ENCODE measurements at places on chromosomes 3 and 15. TPM values are rescaled to one million over a fixed set of nuclear protein-coding genes. Genes with fewer than 3 reads are reported as not detected.
A peak's percentile ranks its signal among the peaks of the same experiment; 100 is the strongest.

DNA sequence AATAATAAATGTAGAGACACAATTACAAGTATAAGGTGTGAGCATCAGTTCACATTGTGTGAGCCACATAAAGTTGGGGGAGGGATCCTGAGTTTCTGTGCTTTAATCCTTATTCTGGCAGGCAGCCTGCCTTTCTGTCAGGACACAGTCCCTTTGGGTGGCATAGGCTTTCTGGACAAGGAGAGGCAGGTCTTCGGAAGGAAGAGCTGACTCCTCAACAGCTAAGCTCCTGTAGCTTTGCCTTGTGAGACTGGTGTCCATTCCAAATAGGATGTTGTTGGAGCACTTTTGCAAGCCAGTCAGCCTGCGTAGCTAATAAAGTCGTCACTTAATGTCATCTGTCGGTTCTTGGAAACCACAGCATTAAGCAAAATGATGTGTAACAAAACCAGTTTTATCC is 151.9 kb upstream of the MCTP2 start:
- H3K4me3 ChIP-seq, result no peak overlapping the region
- no peaks in the 10 kb centered on the region for H3K36me3 ChIP-seq
- no peaks in the 10 kb centered on the region for H3K4me1 ChIP-seq
- no peak overlapping the region for H3K27ac ChIP-seq
- H3K27me3 ChIP-seq, result no peaks in the 10 kb centered on the region

GRCh38 chr3:159480046-159480445 is 508.6 kb upstream of the IL12A start:
- H3K4me3 ChIP-seq, result no peak overlapping the region
- no peaks in the 10 kb centered on the region for H3K4me1 ChIP-seq
- H3K27ac ChIP-seq, result no peak overlapping the region
- H3K36me3 ChIP-seq, result no peaks in the 10 kb centered on the region

DNA sequence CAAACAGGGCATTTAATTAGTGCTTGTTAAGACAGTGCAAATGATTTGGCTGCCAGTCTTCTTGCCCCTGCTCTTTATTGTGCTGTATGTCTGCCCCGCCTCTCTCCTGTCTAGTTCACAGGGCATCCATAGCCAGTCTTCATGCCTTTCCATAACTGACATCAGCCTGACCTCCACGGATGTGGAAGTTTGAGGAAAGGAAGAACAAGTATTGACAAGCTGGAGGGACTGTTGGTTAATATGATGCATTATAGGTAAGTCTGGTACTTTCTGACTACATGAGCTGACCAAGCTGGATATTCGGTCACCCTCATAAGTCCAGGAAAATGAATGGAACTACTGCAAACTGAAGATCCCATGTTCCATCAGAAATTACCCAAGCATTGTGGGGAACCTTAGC is 325.9 kb downstream of the TIGIT start:
- no peak for DNase-seq
- H3K4me1 ChIP-seq, result peaks cover 32% of the 10 kb centered on the region
- H3K4me3 ChIP-seq, result no peak overlapping the region
- H3K36me3 ChIP-seq, result no peaks in the 10 kb centered on the region

Gene TMEM212
- total RNA-seq, result not detected

DNA sequence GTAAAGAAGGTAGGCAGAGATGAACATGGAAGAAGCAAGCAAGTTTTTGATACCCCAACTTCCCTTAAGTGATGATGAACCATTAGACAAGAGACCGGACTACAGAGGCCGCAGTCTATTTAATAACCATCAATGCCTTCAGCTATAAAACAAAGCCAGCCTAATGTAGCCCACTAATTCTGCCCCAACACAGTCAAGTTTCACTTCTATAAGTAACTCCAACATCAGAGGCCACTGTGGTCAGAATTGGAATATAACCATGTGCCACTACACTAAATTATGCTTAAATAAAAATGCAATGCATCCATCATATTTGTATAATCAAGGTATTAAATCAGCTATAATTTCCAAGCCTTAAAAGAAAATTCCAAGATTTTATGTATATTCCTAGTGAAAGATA is 234.7 kb downstream of the FOXP1 start:
- H3K36me3 ChIP-seq, result no peaks in the 10 kb centered on the region
- H3K4me3 ChIP-seq, result no peak overlapping the region
- no peak for DNase-seq

DNA sequence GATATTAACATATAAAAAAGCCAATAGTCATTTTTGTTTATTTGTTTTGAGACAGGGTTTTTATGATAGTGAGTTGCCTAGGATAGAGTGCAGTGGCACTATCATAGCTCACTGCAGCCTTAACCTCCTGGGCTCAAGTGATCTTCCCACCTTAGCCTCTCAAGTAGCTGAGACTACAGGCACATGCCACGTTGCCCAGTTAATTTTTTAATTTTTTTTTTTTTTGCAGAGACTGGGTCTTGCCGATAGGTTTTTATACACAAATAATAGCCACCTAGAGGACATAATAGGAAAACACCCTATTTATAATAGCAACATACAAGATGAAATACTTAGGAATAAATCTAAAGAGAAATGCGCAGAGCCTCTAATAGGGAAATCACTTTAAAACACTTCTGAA is 13.3 kb downstream of the EIF3J start:
- H3K27ac ChIP-seq, result no peak overlapping the region
- no peaks in the 10 kb centered on the region for H3K27me3 ChIP-seq
- peaks cover 10% of the 10 kb centered on the region for H3K4me1 ChIP-seq
- H3K4me3 ChIP-seq, result no peak overlapping the region

DNA sequence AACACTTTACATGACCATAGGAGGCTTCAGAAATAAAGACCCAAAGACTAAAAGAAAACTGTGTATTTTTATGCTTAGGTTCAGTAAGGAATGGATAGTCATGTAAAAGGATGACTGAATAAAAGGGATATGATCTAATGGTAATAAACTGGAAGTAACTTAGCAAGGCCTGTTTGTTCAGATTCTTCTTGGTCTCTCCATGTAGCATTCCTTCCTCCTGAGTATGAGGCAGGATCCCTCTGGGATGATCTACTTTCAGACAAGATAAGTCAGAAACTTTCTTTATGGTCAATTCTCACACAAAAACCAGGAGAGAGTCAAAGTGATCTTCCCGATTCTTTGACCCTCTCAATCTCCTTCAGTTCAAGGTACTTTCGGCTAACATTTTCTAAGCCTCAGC is 340.8 kb upstream of the DCBLD2 start:
- no peaks in the 10 kb centered on the region for H3K36me3 ChIP-seq
- no peaks in the 10 kb centered on the region for H3K4me1 ChIP-seq
- H3K27me3 ChIP-seq, result no peaks in the 10 kb centered on the region
- H3K27ac ChIP-seq, result no peak overlapping the region

Gene NTRK3
- total RNA-seq, result 0.56 TPM

- no peak overlapping the region for H3K4me3 ChIP-seq
- H3K36me3 ChIP-seq, result peaks cover 36% of the 10 kb centered on the region
- DNase-seq, result no peak
Measured at GRCh38 chr3:136114421-136114820, 81.7 kb downstream of the MSL2 start.

DNA sequence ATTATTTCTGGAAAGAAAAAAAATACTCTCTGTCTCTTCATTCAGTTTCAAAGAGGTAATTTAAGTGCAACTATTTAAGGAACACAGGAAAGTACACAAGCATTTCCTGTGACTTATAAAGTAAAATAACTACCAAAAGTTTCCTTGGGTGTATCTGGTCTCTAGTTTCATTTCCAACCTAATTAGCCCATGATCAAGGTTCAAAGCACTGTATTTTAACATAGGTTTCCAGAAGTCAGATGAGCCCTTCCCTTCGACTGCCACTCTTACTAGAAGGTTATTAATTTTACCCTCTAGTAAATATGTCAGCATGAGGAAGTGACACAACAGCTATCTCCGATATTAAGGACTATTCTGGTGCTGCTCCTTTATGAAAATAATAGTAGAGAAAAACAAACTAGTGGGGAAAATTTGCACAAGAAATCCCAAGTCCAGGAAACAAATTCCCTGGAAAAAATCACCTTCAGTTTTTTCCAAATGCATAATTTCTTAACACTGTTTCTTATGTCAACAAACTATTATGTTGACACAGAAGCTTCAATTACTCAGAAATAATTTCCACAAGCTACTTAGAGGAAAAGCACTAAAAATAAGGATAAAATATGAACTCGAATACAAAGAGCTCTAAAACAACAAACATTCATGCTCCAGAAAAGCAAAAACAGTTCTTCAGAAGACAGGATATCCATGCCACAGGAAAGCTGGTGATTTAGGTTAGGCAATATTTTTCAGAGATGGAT is 35.3 kb downstream of the CCPG1 start:
- DNase-seq, result no peak
- H3K27me3 ChIP-seq, result no peaks in the 10 kb centered on the region
- H3K4me1 ChIP-seq, result peaks cover 7% of the 10 kb centered on the region
- H3K4me3 ChIP-seq, result no peak overlapping the region
- peaks cover 86% of the 10 kb centered on the region for H3K36me3 ChIP-seq

- no peak overlapping the region for H3K4me3 ChIP-seq
- H3K4me1 ChIP-seq, result peaks cover 55% of the 10 kb centered on the region
- no peak for DNase-seq
- H3K27ac ChIP-seq, result peak overlapping the region; percentile 31
- no peaks in the 10 kb centered on the region for H3K27me3 ChIP-seq
Measured at GRCh38 chr3:186239321-186239720, 122.7 kb downstream of the DGKG start.

Gene SLC9C1
- 1.4 TPM for total RNA-seq

Gene TMEM40
- not detected for total RNA-seq

Gene CLDND1
- 75.1 TPM for total RNA-seq

- H3K4me1 ChIP-seq, result no peaks in the 10 kb centered on the region
- no peak overlapping the region for H3K4me3 ChIP-seq
- H3K27ac ChIP-seq, result no peak overlapping the region
- H3K27me3 ChIP-seq, result no peaks in the 10 kb centered on the region
Measured at GRCh38 chr15:29534378-29534777, 264.8 kb upstream of the NSMCE3 start.

DNA sequence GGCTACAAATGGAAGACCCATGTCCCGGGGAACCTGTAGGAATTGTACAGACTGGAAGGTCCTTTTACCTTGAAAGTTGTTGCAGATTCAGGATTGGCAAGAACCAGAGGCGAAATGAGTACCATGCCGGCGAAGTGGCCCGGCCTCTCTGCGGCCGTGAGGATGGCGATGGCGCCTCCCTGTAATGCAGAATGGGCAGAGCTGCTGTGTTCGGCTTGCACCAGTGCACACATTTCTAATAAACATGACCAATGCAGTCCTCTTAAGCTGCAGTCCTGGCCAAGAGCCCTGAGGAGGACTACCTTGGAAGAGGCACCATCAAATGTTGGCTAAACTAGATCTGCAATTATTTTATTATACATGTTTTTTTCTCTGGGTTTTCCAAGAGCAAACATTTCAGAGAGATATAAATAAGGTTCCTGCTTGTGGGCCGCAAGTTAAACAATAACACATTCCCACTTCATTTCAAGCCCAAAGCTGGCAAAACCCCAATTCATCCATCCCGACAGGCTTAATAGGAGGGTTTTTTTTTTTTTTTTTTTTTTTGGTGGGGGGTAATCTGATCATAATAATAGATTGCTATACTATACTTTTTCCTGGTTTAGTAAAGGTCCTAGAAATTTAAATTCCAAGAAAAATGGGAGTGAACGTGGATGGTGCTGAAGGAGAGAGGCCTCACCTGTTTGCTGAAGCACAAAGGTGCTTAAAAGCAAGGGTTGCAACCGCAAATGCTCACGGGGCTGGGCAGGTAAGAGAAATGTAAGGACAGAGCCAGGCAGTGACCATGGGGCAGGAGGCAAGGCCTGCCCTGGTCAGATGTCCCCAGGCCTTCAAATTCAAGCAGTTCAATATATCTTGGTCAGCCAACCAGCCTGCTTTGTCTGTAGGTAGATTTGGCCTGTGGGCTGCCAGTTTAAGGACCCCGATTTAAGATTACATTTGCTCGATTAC is 48.5 kb downstream of the ABTB1 start:
- H3K27me3 ChIP-seq, result no peaks in the 10 kb centered on the region
- no peak for DNase-seq
- H3K36me3 ChIP-seq, result peaks cover 35% of the 10 kb centered on the region
- H3K4me1 ChIP-seq, result peaks cover 32% of the 10 kb centered on the region
- H3K4me3 ChIP-seq, result no peak overlapping the region

DNA sequence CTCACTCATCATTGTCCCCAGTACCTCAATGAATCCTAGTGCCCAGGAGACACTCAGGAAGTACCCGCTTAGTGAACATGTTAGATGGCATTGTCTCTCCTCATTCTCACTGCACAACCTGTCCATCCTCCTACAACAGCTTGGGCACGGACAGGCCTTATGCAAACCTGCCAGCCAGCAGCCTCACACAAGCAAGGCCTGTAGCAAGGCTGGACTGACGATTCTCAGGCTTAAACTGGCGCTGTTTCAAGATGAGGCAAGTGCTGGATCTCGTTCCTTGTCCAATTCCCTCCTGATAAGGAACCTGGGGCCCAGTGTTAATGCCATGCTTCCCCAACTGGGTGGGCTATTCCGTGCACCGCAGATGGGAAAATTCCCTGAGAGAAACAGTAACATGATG is 59.0 kb downstream of the CDCP1 start:
- no peaks in the 10 kb centered on the region for H3K4me1 ChIP-seq
- peak; percentile 35 for DNase-seq
- H3K27me3 ChIP-seq, result no peaks in the 10 kb centered on the region
- H3K4me3 ChIP-seq, result no peak overlapping the region

- no peak for DNase-seq
- H3K4me3 ChIP-seq, result no peak overlapping the region
- no peaks in the 10 kb centered on the region for H3K36me3 ChIP-seq
Measured at GRCh38 chr3:105807146-105807545, 61.7 kb downstream of the CBLB start.

DNA sequence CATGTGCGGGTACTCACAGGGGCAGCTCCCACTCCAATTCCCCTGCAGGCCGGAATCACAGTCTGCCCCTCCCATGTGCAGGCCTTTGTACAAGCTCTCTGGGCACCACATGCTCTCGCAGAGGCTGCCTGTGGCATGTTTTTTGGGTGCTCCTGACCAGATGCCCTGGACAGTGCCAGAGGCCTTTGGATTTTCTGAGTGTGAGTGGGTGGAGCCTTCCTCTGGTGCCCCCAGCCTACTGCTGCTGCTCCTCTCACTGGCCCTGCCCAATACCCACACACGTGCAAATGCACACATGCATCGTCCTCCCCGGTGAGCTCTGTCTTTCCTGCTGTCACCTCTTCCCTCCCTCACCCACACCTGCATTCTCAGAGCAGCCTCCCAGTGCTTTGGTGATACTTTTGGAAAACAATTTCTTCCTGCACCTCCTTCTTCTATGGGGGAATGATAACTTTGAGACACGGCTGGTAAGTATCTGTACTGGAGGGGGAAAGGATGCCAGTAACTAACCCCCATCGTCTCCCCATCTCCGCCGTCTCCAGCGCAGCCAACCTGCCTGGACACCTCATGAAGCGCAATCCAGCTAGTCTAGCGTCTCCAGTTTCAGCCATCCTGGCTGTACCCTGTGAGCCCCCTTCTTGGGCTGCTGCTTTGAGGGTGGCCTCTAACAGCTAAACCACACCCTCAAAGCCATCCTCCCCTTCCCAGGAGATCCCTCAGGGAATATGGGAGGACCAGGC is 229.4 kb upstream of the TOPAZ1 start:
- no peak for DNase-seq
- no peaks in the 10 kb centered on the region for H3K36me3 ChIP-seq
- H3K4me3 ChIP-seq, result no peak overlapping the region
- peaks cover 29% of the 10 kb centered on the region for H3K27me3 ChIP-seq

- no peaks in the 10 kb centered on the region for H3K27me3 ChIP-seq
- H3K4me1 ChIP-seq, result peaks cover 4% of the 10 kb centered on the region
Measured at GRCh38 chr3:188607805-188608315, 453.9 kb downstream of the LPP start.

- H3K4me3 ChIP-seq, result no peak overlapping the region
- DNase-seq, result no peak
- no peaks in the 10 kb centered on the region for H3K4me1 ChIP-seq
- peaks cover 12% of the 10 kb centered on the region for H3K27me3 ChIP-seq
- H3K36me3 ChIP-seq, result no peaks in the 10 kb centered on the region
- no peak overlapping the region for H3K27ac ChIP-seq
Measured at GRCh38 chr15:98565566-98565965, 82.8 kb upstream of the IGF1R start.

Data from heart left ventricle (tissue), 16 donors.